ENCODE measurements at places on chromosomes 2 and 18.

- DNase-seq = no peak
These were observed 1.7 kb downstream of the EMILIN2 start for GRCh38 chr18:2848247-2849246.

GRCh38 chr2:151391436-151391835 lies 18.3 kb upstream of the RIF1 start:
- DNase-seq = no peak

GRCh38 chr2:66448136-66448991 lies 13.4 kb downstream of the MEIS1 start:
- no peak for DNase-seq

- no peak for DNase-seq
These were observed 103.5 kb upstream of the CTAGE1 start for GRCh38 chr18:22521026-22521707.

- no peak for DNase-seq
These were observed 83.4 kb downstream of the XDH start for GRCh38 chr2:31331156-31331555.

DNA sequence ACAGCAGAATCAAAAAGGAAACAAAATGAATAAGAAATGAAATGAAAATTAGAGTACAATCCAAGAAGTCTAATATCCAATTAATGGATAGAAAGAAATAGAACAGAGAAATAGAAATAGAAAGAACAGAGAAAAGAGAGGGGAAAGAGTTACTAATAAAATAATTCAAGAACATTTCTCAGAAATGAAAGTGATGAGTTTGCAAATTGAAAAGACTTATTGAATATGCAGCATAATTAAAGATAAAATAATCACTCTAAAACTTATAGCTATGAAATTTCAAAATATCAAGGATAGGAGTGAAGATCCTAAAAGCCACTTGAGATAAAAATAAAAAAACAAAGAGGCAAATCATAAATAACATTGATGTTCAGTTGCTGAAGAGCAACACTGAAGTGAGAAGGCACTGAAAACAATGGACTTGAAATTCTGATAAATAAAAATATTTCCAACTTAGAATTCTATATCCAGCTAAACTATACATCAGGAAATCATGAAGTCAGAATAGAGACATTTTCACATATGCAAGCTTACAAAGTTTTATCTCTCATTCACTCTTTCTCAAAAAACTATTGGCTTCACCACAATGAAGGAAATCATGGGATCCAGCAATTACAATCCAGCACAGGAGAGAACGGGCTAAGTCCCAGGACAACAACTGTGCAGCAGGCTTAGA lies 155.9 kb upstream of the SPATS2L start:
- DNase-seq = no peak

DNA sequence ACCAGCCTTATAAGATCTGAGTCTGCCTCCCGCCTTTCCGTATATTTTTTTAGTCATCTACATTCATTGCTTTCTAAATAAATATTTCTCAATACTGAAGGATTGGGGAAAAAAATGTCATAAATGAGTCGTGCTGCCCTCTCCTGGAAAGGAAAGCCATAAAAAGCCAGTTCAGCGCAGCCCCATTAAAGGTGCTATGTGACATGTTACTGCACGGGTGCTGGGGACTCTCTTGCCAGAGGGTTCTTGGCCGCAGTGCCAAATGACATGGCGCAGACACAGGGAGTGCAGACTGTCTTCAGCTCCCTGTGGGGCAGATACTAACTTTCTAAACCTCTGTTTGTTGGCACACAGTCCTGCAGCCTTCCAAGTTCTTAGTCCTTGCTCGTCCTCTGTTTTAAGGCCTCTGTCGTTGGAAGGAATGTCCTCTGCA lies 53.7 kb upstream of the MAP3K20 start:
- peak; percentile 21 for DNase-seq

GRCh38 chr2:130864830-130865800 lies 28.4 kb downstream of the ARHGEF4 start:
- peak; percentile 36 for DNase-seq

GRCh38 chr2:44801841-44802776 lies 139.4 kb upstream of the SIX3 start:
- no peak for DNase-seq

- DNase-seq = no peak
These were observed 14.9 kb downstream of the RBMS1 start for GRCh38 chr2:160478660-160479059.

DNA sequence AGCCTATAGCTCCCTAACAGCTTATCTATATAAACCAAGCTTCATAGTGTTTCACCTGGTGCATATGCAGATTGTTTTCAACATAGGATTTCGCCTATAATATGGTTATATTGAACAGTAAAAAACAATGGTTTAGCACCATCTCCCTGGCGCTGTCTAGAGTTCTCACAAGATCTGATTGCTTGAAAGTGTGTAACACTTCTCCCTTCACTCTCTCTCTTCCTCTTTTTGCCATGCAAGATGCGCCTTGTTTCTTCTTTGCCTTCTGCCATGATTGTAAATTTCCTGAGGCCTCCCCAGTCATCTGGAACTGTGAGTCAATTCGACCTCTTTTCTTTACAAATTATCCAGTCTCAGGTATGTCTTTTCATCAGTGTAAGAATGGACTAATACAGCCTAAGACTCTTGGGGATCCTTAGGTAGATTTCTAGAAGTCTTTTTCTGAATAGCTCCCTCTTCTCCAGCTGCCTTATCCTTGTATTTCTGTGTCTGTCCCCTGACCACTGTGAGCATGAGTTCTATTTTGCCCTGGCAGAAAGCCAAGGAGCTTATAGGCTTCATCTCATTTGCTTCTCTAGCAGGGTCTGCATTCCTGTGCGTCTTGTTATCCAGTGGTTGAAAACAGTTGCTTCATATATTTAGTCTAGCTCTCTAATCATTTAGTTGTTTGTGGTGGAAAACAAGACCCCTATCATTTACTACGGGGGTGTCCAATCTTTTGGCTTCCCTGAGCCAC lies 401.6 kb downstream of the GPD2 start:
- DNase-seq = no peak

DNA sequence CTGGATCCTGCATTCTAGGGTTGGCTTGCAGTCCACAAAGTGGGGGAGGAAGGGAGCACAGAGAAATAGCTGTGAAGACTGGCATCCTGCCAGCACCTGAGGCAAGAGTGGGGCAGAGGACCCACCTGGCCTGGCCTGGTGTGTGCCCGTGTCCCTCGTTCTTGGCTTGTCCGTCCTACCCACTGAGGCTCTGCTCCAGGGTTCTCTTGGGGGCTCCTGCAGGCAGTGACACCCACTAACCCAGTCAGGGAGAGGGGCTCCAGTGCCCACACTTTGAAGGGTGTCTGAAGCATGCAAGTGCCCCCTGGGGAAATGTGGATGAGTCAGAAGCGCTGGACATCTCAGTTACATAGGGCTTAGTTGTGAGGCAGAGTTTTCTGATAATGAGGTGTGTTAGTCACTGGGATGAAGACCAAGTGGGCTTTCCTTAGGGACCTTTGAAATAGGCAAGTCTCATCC lies 79.4 kb downstream of the SLC4A3 start:
- peak; percentile 20 for DNase-seq

GRCh38 chr18:9643549-9643948 lies 29.2 kb upstream of the PPP4R1 start:
- DNase-seq = no peak

DNA sequence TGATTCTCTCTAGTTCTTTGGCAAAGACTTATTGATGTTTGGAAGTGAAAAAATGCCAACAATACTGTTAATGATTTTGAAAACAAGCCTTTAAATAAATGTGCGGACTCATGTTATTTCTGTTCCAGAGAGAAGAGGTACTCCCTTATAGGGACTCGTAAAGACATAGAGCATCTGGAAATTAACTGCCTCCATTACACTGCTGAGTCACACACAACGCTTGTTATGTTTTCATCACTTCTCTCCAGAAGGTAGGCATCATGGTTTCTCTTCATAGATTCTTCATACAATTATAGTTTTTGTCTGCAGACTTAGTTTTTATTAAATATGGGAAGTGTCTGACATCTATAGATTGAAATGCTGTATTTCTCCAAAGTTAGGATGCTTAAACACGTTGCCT lies 302.5 kb upstream of the EPC2 start:
- no peak for DNase-seq

DNA sequence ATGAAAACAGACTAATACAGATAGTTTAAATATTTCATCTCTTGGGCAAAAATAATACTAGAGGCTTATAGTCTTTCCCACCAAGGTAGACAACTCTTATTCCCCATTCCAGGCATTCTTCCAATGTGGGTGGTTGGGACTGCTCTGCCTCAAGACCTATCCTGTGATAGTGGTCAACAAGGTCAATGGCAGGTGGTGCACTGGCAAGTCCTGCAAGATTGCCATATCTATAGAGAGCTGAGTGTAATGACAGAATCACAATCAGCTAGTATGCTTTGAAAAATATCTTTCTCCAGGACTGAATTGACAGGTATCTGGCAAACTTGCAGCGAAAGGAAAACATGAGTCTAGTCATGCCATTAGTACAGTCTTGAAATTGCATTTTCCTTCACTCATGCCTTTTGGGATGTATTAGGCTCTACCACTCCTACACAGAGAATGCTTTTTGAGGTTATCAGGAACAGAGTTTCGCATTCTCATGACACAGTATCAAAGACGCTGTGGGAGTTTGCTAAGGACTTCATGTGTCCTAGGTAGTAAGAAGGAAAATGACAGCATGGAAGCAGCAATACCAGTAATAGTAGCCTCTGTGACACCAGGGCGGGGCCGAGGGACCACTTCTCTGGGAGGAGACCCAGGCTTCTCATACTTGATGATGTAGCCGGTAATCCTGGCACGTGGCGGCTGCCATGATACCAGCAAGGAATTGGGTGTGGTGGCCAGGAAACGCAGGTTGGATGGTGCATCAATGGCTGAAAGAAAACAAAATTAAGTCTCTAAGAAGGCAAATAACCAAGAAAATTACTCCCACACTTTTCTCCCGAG lies 61.0 kb downstream of the FN1 start:
- no peak for DNase-seq

- DNase-seq = no peak
These were observed 28.2 kb upstream of the GIGYF2 start for GRCh38 chr2:232668805-232669444.

GRCh38 chr18:574865-575645 lies 5.1 kb upstream of the CETN1 start:
- DNase-seq = no peak

DNA sequence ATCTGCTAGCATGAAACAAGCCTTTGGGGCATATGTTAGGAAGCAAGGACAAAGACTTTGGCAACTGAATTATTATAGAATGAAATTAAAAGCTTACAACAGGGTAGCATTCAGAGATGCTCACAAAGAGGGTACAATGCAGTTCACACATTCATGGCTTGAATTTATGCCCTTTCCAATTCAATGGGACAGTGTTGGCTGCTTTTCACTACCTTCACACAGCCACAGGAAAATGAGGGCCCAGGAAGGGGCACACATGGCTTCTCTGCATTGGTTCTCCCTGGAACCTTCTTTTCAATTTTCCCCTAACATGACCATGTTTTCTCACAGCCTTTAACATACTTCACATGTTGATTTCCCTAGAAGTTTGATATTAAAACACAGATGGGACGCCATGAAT lies 978.1 kb downstream of the TMEM182 start:
- no peak for DNase-seq

DNA sequence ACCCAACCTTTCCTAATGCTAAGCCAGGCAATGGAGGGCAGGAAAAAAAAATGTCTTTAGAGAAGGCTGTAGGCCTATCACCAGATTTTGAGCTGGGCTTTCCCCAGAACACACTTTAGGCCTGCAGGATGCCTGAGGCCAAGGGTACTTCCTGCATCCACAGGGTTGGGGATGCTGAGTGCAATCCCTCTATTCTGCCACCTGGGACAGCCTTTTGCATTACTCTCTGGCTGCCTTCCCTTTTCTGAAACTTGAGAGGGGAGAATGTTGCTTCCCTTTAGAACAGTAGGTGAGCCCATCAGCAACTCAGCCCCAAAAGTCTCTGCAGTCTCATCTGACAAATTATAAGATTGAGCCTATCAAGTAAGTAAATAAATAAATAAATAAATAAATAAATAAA lies 195.2 kb downstream of the SLC8A1 start:
- DNase-seq = peak; percentile 56

DNA sequence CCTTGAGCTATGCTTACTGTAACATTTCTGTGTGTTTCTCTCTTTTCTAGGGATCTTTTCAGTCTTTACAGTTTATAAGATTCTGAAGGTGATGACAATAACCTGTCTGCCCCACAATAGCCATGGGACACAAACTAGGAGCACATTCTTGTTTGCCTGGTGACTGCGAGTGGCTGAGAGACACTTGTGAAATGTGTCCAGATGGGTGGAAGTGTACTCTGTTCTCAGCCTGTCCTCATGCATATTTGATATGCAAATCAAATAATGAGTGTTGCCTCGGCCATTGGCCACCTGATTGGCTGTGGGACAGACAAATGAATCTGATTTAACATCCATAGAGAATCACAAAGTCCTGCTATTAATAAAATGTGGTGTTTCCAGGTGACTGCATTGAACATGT lies 246.2 kb downstream of the HNMT start:
- no peak for DNase-seq

DNA sequence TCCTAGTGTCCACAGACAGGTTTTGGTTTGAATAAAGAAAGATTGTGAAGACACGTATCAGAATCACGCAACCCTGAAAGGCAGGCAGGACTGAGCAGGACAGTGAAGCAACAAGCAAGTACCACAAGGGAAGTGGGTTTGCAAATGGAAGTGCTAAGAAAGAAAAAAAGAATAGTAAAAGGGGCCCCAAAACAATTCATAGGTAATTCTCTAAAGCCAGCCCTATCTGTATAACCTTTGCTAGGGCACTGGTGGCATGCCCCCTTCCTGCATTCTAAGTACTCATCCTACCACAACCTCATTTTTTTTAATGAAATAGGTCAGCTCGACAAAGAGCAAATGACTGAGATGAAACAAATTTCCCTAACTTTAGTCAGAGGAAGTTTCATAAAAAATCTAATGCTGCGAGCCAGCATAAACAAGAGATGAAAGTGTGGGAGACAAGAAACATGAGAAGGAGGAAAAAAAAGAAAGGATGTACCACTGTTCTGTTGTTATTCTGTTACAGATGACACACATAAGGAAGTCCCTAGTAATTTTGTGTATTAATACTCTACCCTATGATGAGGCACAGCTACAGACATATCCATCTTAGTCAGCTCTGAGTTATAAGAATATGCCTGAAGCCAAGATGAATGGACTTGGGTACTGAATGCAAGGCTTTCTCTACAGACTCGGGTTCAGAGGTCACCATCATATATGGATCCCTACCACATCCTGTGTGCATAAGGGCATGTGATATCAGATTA lies 32.2 kb downstream of the IKZF2 start:
- DNase-seq = no peak

DNA sequence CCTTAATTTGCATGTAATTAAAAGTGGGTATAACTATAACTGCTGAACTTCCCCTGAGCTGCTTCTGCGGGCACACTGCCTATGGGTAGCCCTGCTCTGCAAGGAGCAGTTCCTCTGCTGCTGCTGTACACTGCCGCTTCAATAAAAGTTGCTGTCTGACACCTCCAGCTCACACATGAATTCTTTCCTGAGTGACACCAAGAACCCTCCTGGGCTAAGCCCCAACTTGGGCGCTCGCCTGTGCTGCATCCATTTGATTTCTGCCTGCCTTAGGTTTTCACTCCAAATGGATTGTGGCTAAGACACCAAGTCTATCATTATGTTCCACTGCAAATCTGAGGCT lies 215.7 kb downstream of the ANAPC1 start:
- DNase-seq = no peak

Measured in BE2C (cell line).